AG20443 (cell line): ENCODE measurements at places on chromosomes 7 and 10.

DNA sequence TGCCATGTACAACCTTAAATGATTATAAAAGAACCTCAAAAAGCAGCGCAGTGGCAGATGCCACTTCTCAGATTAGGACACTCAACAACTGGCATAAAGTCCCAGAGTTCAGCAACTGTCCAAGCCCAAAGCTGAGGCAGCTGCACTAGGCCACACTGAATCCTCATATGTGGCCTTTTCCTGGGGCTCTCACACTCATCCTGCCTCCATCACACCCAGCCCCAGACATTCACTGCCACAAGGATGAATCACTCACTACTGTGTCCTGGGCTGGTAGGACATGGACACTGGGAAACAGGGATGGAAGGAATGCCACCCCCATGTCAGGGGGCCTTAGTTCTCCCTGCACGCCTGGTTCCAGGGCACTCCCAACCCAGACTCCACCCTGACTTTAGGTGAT lies 547.7 kb downstream of the TNS3 start:
- DNase-seq, result peak; percentile 46

- DNase-seq, result no peak
Measured at GRCh38 chr10:118926072-118926417, 103.5 kb upstream of the NANOS1 start.

GRCh38 chr10:127872011-127872761 lies 20.6 kb downstream of the CLRN3 start:
- DNase-seq, result no peak

DNA sequence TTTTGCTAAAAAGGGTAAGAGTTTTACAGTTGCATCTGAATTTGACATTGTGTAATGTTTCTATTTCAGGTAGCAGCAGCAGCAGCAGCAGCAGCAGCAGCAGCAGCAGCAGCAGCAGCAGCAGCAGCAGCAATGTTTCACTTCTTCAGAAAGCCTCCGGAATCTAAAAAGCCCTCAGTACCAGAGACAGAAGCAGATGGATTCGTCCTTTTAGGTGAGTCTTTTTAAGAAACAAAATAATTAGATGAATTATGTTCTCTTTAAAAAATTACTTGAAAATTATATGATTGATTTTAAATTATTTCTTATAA lies 32.6 kb downstream of the UMAD1 start:
- DNase-seq, result no peak

DNA sequence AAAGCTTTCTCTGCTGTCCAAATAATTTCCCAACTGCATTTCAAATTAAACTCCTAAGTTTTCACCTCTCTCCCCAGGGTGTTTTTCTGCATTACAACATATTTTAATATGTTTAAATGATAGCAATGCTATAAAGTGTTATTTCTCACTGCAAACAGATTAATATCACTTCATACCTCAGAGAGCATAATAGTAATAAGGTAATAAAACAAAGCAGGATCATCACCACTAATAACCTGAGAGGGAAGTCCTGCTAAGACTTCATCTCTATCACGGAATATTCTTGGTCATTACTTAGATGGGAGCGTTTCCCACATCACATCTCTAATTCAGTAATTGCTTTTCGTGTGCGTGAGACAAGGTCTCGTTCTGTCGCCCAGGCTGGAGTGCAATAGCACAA lies 168.8 kb downstream of the PARD3 start:
- DNase-seq, result no peak

GRCh38 chr7:73770002-73770859 lies at the start of gene CLDN3:
Gene CLDN3 (minus strand): TSS chr7:73770270. CDS start chr7:73770049, 221 bp downstream.
- peak; percentile 40 for DNase-seq

GRCh38 chr10:11298116-11298515 lies 280.4 kb downstream of the CELF2 start:
- no peak for DNase-seq

DNA sequence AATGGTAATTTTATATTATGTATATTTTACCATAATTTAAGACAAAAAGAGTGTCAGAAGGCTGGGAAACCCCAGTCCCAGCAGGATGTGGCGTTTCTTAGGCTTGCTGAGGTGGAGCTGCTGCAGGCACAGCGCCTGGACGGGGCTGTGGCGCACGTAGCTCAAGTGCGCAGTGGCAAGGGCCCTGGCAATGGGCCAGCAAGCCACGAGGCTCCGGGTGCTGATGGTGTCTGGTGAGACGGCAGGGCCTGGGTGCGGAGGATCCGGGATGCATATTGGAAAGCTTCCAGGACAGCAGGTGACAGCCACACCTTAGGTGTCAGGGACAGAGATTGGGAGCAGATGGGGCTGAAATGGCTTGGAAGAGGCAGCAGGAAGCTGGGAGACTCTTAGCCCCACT lies 37.2 kb downstream of the CLEC2L start:
- no peak for DNase-seq

GRCh38 chr10:37965006-37965405 lies 11.4 kb downstream of the ZNF25 start:
- no peak for DNase-seq

DNA sequence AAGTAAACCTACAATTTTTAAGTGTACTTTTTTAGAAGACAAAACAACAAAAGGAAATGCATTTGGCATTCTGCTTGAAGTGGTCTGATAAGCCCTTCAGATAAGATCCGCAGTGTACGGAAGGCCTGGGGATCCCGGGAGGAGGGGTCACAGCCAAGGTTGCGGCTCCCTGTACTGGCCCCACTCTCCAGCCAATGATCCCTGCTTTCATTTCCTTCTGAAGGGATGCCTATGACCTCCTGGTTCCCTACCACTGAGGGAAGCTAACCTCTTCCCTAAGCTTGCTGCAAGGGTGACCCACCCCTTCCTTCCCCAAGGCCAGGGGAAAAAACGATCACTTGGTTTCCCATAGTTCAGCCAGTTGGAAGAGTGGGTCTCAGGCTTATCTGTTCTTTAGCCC lies 5.3 kb downstream of the DENND2A start:
- DNase-seq, result no peak

DNA sequence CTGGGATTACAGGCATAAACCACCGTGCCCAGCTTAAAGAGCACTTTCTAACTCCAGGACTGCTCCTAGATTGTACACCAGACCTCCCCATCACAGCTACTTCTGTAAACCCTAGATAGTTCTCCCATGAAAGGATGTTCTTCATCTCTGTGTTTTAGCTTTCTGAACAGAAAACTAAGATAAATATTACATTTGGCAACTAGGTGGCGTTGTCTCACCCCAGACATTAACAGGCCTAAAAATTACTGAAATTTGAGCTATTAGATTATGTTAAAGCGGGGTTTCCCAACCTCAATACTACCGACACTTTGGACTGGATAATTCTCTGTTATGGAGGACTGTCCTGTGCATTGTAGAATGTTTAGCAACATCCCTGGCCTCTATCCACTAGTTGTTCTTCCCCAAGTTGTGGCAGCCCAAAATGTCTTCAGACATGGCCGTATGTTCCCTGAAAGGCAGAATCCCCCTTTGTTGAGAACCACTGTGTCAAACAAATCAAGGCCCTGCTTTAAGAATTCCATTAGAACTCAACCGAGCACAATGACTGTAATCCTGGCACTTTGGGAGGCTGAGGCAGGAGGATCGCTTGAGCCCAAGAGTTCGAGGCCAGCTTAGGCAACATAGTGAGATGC lies 19.1 kb downstream of the ATOH7 start:
- DNase-seq, result peak; percentile 56

DNA sequence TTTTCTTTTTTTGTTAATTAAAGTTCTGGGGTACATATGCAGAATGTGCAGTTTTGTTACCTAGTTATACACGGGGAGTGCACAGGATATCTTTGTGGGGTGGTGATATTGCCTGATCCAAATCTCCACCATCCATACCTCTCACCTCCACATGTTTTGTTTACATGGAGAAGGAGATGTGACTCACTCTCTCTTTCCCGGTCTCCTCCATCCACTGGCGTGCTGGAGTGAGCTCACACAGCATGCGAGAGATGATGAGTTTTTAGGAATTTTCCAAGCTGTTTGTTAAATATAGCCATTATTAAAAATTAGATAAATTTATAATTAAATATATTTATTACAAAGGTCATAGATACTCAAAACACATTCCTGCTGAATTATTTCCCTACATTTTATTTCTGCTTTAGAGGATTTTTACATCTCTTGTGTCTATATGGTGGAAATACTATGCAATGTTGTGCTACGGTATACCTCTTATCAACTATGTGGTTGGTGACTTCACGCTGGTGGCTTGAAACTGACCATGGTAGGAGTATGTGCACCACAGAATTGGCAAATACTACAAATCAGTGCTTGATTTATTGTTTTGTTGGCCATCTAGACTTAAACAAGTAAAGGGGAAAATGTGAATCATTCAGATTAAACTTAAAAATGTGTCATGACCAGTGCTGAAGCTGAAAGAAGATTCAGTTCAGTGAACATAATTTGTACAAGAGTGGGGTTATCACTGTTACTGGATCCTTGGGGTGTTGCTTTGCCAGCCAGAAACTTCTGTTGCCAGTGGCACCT lies 107.9 kb upstream of the FAM180A start:
- peak; percentile 38 for DNase-seq

DNA sequence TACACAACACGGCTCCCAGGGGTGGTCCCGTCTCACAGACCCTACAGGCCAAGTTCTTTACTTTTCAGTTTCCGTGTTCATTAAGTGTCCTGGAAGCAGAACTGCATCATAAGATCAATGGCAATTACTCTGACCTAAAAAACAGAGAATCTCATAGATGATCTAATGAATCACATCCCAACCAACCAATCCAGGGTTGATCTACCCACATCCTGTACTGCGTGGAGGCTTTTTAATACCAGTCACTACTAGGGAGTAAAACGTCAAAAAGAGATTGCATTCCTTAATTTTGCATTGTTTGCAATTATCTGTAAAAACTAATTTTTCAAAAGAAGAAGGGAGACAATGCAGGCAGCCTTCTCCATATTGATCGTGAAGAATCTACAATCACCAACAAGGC lies 72.6 kb downstream of the PARD3 start:
- DNase-seq, result no peak

GRCh38 chr10:33927347-33927746 lies 592.9 kb upstream of the NRP1 start:
- no peak for DNase-seq

DNA sequence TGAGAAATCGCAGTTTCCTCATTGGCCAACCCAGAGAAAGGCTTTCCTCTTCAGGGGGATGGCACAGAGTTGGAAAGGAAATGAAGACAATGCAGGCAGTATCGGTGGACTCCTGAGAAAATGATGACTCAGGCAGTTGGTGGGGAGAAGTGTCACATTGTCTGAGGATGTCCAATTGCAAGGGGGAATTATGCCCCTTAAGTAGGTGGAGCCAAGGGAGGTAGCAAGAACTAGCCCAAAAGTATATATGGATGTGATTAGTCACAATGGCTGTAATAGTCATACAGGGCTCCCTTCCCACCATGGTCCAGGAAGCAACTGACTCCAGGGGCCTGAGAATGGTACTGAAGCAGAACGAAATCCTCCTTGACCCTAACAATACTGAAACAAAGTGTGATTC lies 58.3 kb upstream of the EGFR start:
- no peak for DNase-seq

DNA sequence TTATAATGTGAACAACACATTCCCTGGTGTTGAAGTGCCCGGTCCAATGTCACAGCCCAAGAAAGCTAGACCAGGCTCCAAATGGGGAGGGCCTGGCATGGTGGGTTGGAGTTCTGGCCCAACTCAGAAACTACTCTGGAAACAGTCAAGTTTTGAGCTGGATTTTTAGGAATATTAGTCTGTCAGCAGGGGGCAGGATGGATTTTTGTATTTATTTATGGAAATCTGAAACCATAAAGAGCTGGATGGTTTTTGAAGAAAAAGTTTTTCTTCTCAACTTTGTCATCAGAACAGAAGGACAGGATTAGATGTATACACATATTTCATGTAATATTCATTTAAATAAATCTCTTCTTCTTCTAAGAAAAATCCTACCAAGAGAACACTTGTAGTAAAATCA lies 97.5 kb downstream of the POU6F2 start:
- peak; percentile 27 for DNase-seq

DNA sequence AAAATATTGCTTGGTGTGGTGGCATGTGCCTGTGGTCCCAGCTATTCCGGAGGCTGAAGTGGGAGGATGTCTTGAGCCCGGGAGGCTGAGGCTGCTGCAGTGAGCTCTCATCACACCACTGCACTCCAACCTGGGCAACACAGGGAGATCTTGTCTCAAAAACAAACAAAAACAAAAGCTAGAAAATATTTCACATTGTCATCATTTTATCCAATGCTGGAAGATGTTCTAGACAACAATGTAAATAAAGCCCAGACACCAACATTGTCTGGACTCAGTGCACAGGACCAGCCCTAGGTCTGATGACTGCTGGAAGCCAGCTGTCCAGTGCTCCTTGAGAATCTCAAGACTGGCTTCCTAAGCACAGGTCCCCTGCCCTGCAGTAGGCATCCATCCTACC lies 13.5 kb downstream of the SEPHS1 start:
- DNase-seq, result no peak

DNA sequence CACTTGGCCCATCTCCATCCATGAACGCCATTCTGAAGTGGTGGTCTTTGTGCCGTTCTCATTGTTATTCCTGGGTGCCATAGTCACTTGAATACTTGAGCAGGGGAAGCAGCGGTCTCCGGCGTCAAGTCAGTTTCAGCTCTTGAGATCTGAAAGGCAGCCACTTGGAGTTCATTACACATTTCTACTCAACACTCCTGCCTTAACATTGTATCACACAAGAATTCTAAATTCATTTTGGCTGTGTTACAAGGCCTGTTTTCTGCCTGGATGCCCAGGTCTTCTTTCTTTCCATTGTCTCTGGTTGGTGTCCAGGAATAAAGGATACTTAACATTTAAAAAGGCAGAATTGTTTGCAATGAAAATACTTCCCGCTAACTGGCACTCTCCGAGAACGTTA lies 69.0 kb upstream of the RAB11FIP2 start:
- DNase-seq, result no peak

GRCh38 chr10:66927251-66927935 lies 1.6 kb downstream of the LRRTM3 start:
- no peak for DNase-seq

- peak; percentile 59 for DNase-seq
Measured at GRCh38 chr7:39733881-39734632, 110.7 kb downstream of the RALA start.

DNA sequence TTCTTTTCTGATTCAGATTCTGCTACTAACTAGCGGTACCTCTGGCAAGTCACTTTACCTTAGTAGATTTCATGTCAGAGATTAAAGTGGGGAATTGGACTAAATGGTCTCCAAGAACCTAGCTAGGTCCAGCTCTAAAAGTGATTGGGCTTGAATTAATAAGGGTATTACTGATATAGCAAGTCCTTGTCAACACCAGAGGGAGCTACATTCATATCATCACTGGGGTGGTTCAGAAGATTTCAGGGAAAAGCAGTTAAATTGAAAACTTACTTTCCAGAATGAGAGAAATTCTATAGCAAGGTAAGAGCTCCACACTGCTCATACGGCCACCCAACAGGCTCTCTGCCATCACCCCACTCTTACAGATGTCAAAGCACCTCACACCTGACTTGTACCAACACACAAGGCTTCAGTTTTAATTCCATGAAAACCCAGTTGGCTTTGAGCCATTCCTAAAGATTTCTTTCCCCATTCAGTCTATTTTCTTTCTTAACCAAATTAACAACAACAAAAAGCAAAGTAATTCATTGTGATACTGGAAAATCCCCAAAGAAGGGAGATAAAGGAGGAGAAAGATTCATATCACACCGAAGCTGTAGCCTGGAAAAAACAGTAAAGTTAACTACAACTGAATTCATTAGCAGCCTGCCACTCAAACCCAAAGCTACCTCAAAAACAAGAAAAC lies 38.0 kb upstream of the SPOCK2 start:
- DNase-seq, result peak; percentile 36

GRCh38 chr7:4765776-4766490 lies 9.5 kb upstream of the AP5Z1 start:
- DNase-seq, result no peak
